ENCODE measurements at places on chromosomes 3 and 15.

DNA sequence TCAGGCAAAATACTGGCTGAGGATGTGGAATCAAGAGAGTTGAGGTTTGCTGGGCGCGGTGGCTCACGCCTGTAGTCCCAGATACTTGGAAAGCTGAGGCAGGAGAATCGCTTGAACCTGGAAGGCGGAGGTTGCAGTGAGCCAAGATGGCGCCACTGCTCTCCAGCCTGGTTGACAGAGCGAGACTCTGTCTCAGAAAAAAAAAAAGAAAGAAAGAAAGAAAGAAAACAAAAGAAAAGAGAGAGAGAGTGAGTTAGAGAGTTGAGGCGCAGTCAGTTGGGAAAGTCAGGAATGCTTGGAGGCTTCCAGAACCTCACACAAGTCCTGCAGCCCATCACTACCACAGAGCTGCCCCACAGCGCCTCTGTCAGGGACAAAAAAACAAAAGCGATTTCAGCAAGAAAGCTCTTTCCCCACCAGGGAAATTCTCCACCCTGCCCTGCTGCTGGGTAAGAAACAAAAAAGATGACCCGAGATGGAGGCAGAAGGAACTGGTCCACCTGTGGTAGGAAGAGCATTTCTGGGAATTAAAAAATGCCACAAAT lies 13.8 kb downstream of the HDC start:
- no peak for DNase-seq

DNA sequence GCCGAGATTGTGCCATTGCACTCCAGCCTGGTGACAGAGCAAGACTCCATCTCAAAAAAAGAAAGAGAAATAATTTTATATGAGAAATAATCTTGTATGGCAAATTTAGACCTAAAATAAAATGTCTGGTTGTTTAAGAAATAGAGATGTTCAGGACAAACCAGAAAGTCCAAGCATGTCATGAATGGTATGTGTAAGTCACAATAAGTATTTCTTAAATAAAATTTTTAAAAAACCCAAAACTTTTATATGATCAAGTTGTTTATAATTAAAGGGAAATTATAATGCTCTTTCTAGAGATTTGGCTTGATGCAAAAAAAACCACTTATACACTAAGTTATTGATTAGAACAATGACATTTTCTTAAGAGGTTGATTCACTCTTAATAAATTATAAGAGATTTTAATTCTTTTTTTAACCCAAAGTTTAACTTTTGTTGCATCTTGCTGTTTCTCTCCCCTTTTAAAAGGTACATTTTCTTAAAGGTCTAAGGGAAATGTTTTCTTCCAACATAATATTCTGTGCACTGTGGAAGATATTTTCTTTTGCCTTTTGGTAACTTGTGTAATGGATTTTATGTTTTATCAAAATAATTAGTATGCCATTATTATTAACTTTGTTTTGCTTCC lies 105.7 kb downstream of the RTP4 start:
- peak; percentile 2 for DNase-seq

- DNase-seq, result peak; percentile 96
These were observed 28.5 kb downstream of the MGA start for GRCh38 chr15:41688671-41689070.

GRCh38 chr3:120214176-120214575 lies 70.8 kb downstream of the GPR156 start:
- DNase-seq, result no peak

- no peak for DNase-seq
These were observed 114.3 kb downstream of the CORO2B start for GRCh38 chr15:68693071-68693470.

GRCh38 chr15:85622221-85622831 lies 172.4 kb downstream of the KLHL25 start:
- DNase-seq, result no peak

DNA sequence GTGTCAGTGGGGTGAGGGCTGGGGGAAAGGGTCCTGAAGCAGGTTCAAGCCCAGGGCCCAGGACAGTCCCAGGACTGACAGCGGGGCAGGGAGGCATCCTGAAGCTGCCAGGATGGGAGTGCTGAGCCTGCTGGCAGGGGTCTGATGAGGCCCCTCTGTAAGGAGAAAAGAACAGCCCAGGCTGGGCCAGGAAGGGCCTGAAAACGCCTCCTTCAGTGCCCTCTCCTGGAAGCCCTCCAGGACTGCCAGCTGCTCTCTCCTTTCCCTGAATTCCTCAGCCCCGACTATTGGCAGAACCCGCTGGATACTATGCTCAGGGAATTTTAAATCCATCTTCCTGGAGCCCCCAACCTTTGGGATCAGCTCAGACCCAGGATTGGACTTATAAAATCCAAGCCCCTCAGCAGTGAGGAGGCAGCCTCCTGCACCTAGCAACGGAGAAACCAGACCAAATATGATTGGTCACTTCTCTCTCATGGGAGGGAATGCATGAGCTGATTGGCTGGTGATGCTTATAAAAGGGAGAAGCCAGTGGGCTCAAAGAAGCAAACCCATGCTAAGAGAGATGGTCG lies 203.5 kb upstream of the LINGO1 start:
- no peak for DNase-seq

DNA sequence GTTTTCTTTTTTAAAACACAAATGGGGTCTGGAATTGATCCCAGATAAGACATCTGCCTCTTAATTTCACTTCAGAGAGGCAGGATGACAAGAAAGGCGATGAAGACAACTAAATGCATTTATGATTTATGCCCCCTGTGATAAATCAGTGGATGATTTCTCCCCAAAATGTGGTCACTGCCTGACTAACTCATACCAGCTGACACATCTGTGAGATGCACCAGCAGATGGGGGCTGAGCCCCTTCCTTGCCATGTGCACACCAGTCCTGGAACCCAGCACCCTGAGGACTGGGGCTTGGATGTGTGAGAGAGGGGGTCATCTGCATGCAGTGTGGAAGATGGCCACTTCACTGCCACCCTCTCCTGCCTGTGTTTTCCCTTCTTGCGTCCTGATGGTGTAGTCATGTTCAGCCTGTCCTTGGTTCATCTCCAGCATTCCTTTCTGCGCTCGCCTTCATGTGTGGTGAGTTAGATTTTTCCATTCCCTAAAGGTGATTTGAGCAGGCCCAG lies 264.3 kb downstream of the LRTM1 start:
- no peak for DNase-seq

DNA sequence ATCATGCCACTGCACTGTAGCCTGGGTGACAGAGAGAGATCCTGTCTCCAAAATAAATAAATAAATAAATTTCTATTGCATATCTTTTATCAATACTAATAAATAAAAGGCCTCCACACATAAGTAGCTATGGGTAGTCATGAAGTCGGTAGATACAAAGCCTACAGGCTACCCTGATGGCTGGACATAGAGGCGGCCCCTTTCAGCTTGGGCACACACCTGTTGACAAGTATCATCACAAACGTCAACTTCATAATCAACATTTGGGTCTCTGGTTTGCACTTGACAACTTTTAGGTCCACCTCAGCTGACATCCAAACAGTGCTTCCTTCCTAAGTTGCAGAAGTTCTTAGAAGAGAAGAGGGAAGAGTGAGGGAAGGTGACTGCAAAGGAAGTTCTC lies 53.4 kb downstream of the ITGA11 start:
- no peak for DNase-seq

DNA sequence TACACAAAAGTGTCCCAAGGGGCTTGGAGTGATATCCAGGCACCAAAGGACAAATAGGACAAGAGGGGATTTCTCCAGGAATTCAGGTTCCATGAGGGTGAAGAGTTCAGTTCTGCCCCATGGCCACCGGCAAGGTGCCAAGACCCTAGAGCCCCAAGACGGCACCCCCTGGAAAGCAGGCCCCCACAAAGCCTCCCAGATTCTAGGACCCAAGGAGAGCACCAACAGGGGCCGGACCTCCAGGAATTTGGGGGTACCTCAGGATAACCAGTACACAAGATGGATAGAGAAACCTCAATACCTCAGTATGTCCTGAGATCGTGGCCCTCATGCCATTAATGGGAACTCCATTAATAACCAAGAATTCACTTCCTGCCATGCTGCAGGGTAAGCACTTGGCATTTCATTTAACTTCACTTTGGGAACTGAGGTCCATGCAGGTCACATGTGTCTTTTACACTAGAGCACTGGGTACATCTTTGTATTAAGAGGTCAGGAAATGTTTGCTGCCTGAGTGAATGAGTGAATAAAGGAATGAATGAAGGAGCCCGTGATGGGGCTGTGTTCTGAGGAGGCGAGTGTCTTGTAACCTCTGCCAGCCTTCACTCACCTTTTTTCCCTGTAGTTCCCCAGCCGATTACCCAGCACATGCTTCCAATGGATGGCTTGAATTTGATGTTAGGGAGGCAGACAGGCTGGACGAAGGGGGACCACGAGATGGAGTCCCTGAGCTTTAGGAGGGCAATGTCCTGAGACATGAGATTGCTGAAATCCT lies 15.5 kb upstream of the PRSS50 start:
- DNase-seq, result no peak

DNA sequence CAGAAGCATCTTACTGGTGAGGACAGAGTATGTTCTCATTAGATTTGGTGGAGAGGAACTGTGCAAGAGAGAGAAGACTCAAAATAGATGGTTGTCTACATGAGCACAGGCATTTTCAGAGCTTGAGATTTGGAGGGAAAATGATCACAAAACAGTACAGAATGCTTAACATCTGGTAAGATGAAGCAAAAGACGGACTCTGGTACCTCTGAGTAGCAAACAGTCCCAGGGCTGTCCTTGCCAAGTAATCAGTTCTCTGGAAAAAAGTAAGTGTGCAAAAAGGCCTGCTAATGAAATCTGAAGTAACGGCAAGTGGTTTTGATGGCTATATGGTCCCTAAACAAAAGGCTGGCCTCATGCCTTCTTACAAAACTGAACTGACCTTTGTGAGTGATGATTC lies 414.2 kb downstream of the CNTN4 start:
- no peak for DNase-seq

Data from lung (tissue), 17 donors.